Mesenteric fat pad (tissue), 1 donor: ENCODE measurements at places on chromosomes 16 and 17. TPM values are rescaled to one million over a fixed set of nuclear protein-coding genes. Genes with fewer than 3 reads are reported as not detected.

DNA sequence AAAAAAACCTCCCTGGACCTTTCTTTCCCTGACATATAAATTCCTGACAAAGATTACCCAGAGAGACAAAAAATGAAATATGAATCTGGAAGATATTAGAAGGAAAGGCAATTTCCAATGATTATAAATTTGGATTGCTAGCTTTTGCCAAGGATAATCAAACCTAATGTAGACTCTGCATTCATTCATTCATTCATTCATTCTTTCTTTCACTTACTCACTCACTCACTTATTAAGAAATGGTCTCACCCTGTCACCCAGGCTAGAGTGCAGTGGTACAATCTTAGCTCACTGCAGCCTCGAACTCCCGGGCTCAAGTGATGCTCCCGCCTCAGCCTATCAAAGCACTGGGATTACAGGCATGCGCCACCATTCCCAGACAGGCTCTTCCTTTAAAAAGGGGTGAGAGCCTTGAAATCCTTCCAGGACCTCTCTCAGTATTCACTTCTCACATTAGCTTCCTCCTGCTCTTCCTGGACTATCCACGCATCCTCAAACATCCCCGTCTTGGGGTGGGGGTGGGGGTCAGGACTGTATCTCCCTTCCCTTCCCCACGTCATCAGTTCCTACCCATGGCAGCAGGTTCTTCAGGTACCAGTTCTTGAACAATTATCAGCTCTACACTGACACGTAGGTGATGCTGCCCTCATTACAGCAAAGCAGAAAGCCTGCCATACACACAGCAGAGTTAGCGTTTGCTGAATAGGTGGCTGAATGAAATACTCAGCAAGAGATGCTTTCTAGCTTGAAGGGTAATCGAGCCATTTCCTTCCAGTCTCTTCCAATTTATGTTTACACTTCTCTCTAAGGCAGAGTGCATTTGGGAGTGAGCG lies 19.8 kb downstream of the PRPSAP1 start:
- DNase-seq = peak; percentile 55

- DNase-seq = peak; percentile 75
These were observed 51.5 kb upstream of the CBX4 start for GRCh38 chr17:79890706-79891105.

DNA sequence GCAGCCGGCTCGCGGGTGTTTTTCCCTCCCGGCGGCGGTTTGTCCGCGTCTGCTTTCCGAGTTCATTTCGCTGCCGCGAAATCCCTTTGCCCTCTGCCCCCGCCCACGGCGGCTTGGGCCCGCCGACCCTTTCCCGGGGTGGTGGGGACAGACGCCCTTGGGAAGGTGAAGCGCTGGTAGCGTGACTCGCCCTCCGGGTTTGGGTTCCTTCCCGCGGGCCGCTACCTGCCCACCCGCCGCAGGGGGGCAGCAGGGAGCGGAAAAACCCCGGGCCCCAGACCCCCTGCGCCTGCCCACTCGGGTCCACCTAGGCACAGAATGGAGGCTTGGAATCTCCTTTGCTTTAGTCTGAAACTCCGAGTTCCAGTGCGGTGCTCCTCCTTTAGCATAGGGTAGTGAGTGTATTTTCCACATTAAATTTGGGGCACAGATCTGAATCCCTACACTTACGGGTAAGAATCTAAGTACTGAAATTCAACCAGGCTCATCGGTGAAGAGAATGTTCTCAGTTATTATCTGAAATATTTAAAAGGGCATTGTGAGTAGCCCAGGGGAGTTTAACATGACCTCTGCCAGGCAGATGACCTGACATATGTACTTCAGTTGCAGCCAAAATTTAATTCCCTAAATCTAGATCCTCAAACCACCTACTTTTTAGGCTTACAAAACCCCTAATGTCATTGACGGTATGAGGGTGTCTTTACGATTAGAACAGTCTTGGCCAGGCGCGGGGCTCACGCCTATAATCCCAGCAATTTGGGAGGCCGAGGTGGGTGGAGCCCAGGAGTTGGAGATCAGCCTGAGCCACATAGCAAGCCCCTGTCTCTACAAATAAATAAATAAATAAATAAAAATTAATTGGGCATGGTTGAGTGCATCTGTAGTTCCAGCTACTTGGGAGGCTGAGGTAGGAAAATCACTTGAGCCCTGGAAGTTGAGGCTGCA lies 1.0 kb downstream of the NME2 start:
- DNase-seq = peak; percentile 89

DNA sequence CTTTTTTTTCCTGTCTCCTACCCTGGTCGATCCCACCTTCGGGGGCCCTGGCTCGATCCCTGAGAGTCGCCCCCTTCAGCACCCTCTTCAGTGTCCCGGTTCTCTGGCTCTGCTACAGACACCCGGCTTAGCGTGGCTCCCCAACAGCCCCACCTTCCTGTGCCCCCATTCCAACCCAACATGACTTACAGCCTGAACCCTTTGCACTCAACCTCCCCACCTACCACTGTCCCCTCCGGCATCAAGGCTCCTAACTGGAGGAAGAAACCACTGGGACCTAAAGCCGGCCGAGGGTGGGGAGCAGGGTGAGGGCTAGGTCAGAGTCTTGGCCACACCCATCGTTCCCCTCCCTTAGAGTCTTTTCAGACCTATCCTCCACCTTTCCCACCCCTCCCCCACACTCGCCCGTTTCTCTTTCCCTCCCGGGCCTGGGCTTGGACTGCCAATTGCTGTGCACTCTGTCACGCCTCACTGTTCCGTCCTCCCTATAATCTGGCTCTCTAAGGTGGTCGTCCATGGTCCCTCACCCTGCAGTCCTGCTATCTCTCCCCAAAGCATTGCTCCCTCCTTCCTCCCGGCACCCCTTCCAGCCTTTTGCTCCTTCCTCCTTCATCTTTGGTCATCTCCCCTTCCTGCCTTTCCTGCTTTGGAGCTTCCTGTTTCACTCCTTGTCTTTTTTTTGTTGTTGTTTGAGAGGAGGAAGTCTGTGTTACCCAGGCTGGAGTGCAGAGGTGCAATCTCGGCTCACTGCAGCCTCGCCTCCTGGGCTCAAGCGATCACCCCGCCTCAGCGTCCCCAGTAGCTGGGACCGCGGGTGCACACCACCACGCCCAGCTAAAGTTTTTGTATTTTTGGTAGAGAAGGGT lies 890 bp upstream of the CLDN7 start:
- DNase-seq = no peak

- DNase-seq = no peak
These were observed 39.4 kb downstream of the ZNRF1 start for GRCh38 chr16:75038036-75038858.

DNA sequence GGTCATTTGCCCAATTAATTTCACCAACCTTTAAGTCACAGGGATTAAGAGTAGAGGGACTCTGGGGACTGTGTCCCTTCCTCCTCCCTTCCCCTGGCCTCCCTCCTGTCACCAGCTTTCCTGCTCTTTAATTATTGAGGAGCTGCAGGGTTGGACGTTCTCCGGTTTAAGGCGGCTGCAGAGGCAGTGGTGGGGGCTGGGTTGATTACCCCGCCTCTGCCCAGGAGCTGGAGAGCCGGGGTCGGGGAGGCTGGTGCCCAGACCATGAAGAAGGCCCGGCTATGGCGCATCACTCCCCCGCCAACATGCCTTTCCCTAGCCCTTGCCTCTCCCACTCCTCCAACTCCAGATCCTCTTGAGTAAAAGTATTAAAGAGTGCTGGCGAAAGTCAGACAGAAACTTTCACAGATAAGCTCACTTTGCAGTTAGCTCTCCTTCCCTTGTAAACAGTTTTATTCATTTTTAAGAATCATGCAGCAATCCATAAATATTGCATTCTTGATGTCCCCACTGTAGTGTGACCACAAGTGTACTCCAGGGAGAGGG lies 1.1 kb upstream of the FOXJ1 start:
- DNase-seq = no peak

DNA sequence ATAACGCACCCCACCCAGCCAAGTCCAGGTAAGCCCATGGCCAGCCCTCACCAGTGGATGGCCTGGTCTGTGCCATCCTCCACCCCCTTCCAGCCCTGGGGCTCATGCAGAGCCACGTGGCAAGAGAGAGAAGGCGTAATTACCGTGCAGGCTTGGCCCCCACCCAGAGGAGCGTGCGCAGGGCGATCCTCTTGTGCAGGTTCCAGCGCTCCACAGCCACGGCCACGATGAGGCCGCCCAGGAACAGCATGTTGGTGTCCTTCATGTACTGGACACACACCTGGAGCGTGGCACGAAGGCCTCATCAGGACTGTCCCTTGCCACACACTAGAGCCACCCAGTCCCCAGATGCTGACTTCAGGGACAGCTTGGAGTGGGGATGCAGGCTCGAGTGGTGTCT lies 6.7 kb downstream of the SLC13A5 start:
- DNase-seq = peak; percentile 81

DNA sequence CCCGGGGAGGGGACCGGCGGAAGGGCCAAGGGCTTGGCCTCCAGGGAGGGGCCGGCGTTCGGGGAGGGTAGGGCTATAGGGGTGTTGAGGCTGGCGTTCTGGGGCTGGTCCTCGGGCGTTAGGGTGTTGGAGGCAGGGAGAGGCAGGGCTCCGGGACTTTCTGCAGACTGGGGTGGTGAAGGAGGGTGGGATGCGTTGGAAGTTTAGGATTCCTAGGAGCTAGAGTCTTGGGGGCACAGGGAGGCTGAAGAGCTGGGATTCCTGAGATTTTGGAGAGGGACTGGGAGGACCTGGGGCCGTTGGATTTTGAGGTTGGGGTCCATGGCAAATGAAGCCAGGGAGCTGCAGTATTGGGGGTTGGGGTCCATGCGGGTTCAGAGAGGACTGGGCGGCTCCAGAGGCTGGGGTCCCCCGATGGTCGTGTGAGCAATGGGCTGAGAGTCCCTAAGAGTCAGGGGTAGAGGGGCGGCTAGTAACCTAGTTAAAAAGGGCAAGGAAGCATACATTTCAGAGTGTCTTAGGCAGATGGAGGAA lies 740 bp downstream of the NFATC2IP start:
- DNase-seq = no peak

- no peak for DNase-seq
These were observed 14.3 kb upstream of the DLX3 start for GRCh38 chr17:50009282-50009681.

GRCh38 chr16:8251298-8251697 lies 339.0 kb downstream of the TMEM114 start:
- DNase-seq = no peak

- DNase-seq = no peak
These were observed 586 bp downstream of the UBALD2 start for GRCh38 chr17:76265624-76266243.

GRCh38 chr17:61597607-61598006 lies 6.6 kb upstream of the NACA2 start:
- DNase-seq = no peak

ACSM2A gene
- not detected for total RNA-seq

RCVRN gene
- total RNA-seq = 0.67 TPM

TNFRSF17 gene
- total RNA-seq = not detected

SEPTIN12 gene
- total RNA-seq = not detected

PCGF2 gene
- total RNA-seq = 40.7 TPM

RPH3AL gene
- total RNA-seq = 31.5 TPM

OR2C1 gene
- not detected for total RNA-seq

GNGT2 gene
- total RNA-seq = 1.5 TPM

TPSAB1 gene
- total RNA-seq = 10.7 TPM

CFAP52 gene
- not detected for total RNA-seq
